Thoracic aorta (tissue), 2 donors: ENCODE measurements at places on chromosomes 13 and 19.

GRCh38 chr19:30488191-30488590 lies 116.0 kb downstream of the ZNF536 start:
- DNase-seq: no peak

DNA sequence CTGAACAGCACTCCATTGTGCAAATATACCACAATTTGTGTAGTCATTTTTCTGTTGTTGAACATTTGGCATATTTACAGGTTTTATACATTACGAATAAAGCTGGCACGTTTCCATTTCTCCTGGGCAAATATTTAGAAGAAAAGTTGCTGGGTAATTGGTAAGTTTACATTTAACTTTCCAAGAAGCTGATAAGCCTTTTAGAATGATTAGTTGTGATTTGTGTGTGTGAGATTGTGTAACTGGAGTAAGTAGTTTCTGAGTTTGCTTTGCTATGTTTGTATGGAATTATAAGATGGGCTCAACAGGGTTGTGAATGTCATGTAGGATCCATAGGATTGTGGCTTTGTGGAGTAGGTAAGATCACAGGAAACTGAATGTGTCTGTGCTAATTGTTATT lies 1.6 kb upstream of the ZNF529 start:
- DNase-seq: no peak

GRCh38 chr13:97540696-97541095 lies 106.7 kb downstream of the RAP2A start:
- no peak for DNase-seq

DNA sequence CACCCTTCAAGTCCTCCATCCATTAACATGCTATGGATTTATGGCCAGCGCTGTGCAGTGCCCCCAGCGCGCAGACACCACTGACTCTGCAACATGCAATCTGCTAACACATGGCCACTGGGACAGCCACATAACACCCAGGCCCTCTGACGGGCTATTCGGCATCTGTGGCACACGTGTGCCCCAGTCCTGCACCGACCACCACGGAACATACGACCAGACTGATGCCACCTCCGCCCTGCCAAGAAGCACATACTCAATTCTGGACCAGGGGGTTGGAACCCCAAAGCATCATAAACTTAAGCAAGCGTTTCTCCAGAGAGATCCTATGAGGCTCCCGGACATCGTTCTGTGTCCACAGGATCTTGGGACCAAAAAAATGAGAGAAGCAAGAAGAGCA lies 9.8 kb downstream of the STK24 start:
- no peak for DNase-seq

- DNase-seq: no peak
These were observed at the start of gene ELF1 for GRCh38 chr13:41019011-41019487. ELF1 (minus strand) TSS chr13:41019316; CDS start chr13:40982054, 37,262 bp downstream.

DNA sequence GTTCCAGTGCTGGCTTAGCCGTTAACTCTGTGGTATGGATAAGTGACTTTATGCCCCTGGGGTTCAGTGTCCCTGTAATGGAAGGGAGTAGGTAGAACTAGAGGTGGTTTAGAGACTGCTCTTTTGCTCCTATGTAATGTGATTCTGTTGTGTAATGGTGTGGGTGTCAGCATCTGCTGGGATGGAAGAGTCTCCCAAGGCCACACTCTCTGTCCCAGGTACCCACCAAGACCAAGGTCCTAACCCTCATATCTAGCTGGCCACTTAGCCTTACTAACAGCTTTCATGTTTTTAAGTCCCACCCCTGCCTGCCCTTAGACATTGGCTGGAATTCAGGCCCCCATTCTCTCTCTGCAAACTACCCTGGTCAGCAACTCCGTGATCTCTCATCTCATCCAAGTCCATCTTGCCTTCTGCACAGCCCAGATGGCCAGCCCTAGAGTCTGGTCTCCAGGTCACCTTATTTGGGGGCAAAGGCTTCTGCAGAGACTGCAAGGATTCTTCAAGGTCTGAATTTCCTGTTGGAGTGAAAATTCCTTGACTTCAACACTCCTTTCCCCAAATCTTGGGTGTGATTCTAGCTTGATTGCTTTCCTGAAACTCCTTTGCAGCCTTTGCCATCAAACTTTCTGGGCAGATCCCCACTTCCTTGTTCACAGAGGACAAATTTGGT lies 48.4 kb downstream of the SERP2 start:
- DNase-seq: no peak

DNA sequence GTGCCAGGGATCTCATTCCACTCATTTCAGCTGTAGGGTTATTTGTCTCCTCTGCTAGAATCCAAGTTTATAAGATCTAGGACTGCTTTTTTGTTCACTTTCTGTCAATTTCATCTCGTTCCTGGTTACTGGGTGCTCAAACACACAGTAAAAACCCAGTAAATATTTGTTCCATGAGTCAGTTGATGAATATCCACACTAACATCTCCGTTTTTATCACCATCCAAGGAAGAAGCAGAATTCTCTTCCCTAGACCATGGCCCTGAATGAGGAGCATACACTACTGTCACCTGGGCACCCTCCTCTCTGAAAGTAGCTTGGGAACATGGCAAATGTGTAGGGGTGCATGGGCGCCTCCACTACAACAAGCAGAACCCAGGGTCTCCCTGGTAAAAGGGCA lies 390.8 kb downstream of the FOXO1 start:
- DNase-seq: no peak

DNA sequence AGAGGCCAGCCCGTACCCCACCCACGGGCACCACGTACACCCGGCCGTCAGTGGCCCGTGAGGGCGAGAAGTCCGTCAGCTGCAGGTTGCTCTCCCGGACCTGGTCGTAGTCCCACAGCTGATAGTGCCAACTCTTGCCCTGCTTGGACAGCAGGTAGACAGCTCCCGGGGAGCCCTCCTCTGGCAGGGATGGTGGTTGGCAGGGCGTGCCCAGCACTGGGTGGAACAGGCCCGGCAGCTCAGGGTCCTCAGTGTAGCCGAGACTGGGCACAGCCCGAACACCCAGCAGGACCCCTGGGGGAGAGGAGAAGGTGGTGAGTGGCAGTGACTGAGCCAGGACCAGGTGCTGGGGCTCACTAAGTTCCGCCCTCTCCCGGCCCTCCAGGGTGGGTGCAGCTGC lies 7.8 kb downstream of the ACTMAP start:
- DNase-seq: no peak

- no peak for DNase-seq
These were observed 3.5 kb downstream of the FFAR2 start for GRCh38 chr19:35451338-35452096.

GRCh38 chr13:43368003-43368402 lies 344.6 kb downstream of the DNAJC15 start:
- no peak for DNase-seq

- no peak for DNase-seq
These were observed 17.8 kb downstream of the C2CD4C start for GRCh38 chr19:391207-391557.

- DNase-seq: no peak
These were observed 7.3 kb upstream of the LINGO3 start for GRCh38 chr19:2315121-2315817.

DNA sequence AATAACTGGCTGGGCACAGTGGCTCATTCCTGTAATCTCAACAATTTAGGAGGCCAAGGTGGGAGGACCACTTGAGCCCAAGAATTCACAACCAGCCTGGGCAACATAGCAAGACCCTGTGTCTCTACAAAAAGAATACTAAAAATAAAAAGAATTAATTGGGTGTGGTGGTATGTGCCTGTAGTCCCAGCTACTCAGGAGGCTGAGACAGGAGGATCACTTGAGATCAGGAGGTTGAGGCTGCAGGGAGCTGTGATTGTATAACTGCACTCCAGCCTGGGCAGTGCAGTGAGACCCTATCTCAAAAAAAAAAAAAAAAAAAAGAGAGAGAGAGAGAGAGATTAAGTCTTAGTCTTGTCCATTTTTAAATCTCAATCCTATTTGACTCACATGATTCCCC lies 35.6 kb upstream of the SERPINE3 start:
- DNase-seq: no peak

GRCh38 chr19:5679289-5680083 lies 830 bp downstream of the MICOS13 start:
- no peak for DNase-seq

DNA sequence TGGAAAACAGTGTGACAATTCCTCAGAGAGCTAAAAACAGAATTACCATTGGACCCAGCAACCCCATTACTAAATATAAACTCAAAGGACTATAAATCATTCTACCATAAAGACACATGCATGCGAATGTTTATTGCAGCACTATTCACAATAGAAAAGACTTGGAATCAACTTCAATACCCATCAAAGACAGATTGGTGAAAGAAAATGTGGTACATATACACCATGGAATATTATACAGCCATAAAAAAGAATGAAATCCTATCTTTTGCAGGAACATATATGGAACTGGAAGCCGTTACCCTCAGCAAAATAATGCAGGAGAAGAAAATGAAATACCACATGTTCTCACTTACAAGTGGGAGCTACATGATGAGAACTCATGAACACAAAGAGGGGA lies 20.8 kb upstream of the FGF14 start:
- no peak for DNase-seq

GRCh38 chr19:14475251-14476073 lies at the start of gene PTGER1:
PTGER1 (minus strand) TSS chr19:14475354; CDS start chr19:14474320, 1,034 bp downstream.
- no peak for DNase-seq

GRCh38 chr19:58334691-58335249 lies 8.0 kb downstream of the ZSCAN22 start:
- no peak for DNase-seq

DNA sequence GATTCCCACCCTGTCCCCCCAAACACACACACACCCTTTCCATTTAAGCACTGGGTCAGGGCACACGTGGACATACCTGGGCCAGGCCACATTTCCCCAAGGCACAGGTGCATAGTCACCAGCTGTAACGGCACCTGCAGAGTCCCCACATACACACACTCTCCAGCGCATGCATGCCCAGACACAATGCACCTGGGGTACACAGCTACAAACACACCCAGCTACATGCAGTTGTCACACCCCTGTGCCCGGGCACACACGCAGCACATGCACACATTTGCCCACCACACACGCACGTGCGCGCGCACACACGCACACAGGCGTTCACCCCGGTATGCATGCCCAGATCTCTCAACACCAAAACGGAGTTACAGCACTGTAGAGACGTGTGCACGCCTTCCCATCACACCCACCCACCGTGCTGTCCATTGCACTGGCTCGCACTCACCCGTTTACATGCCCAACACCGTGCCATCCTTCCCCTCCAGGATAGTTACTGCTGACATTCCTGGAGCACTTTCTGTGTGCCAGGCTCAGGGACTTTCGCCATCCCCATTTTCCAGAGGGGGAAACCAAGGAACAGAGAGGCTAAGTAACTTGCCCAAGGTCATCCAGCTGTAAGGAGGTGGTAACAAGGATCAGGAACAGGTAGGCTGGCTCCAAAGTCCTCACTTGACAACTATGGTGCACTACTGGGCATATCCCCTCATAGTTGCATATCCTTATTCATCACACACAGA lies 749 bp upstream of the SHANK1 start:
- no peak for DNase-seq

GRCh38 chr13:92560883-92561282 lies 665.7 kb upstream of the GPC6 start:
- no peak for DNase-seq

DNA sequence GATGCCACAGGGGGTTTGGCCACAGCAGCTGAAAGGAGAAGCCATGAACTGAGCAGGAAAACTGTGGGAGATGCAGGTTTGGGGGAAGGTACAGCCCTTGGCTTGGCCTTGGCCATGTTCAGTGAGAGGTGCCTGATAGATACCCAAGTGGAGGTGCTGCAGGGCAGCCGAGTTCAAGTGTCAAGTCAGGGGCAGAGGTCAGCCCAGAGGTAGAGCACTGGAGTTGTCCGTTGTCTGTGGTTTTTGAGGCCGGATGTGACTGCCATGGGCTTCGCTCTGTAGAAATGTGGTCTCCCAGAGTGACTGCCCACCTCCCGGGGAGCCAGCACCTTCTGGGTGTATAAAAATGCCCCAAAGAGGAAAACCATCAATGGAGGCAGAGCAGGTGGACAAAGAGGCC lies 65.3 kb downstream of the DPF1 start:
- no peak for DNase-seq

DNA sequence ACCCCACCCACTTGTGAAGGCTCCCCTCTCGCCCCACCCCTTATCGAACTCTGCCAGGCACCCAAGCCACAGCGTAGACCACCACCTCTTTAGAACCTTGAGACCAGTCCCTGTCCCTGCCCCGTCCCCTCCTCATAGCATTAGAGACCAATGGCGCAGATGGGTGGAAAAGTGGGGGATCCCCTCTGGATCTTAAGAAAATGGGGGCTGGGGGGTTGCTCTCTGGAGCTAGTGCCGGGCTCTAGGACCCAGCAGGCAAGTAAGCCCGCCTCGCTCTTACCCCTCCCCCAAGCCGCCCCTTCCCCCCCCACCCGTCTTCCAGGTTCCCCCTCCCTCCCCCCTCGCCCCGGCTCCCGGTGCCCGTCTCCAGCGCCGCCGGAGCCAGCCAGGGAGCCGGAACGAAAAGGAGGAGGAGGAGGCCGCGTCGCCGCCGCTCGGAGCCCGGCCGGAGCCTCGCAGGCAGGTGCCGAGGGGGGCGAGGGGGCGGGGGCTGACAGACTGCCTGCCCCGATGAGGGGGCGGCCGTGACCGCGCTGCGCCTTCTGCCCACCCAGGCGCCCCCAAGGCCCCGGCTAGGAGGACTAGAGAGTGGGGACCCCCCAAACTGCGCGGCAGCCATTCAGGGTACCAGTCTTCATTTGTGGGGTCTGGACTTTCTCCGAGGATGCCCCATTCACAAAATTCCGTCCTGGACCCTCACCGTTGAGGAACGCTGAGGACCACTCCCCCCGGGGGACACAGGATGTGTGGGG lies at the start of gene SPRED3:
Gene SPRED3 (plus strand): TSS at position 349 of the 752 bp plus-strand sequence. CDS start 1,606 bp downstream, outside the sequence.
- DNase-seq: no peak

- DNase-seq: no peak
These were observed 51.7 kb upstream of the KLF2 start for GRCh38 chr19:16272945-16273344.

DNA sequence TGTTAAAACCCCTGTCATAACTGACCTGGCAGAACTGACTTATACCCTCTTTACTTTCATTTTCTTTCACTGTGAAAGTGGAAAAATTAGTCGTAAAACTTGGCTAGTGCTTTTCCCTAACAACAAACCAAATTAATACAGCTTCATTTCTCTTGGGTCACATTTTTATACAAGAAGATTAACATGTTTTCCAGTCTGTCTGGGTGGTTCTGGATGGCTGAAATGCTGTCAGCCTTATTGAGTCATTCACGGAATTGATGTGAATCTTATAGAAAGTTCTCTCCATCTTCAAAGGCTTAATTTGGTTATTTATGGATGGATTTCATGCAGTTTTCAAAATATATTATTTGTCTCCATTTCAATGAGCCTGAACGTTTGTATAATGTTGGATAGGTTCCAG lies 440.0 kb downstream of the KCTD12 start:
- no peak for DNase-seq

DNA sequence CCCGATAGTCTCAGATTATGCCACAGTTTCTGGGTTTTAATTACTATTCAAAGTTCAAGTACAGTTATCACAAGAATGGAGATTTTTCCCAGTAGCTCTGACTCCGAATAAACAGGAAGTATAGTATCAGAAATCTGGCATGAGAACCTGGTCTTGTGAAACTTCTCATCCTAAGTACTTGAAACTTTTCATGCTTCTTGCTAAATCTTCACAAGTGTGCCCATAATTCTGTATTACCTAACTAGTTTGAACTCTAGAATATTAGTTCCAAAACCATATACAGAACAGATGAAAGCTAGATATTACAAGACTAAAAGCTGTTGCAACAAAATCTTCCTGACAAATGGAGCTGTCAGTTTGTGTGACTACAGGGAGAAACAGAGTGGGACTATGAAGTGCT lies 70.5 kb upstream of the CSNK1A1L start:
- no peak for DNase-seq

GRCh38 chr13:113897161-113897560 lies 33.3 kb upstream of the GAS6 start:
- no peak for DNase-seq

GRCh38 chr13:34748596-34748995 lies 193.5 kb upstream of the NBEA start:
- no peak for DNase-seq
